ENCODE measurements at places on chromosomes 7 and 10.

GRCh38 chr7:139708541-139708940 is 69.3 kb downstream of the HIPK2 start:
- DNase-seq, result no peak

GRCh38 chr10:63672491-63672890 is 151.3 kb downstream of the REEP3 start:
- no peak for DNase-seq

- DNase-seq, result no peak
These were observed 70.1 kb downstream of the NPTX2 start for GRCh38 chr7:98687111-98687751.

- DNase-seq, result no peak
These were observed 510.2 kb downstream of the RPS24 start for GRCh38 chr10:78543749-78544362.

DNA sequence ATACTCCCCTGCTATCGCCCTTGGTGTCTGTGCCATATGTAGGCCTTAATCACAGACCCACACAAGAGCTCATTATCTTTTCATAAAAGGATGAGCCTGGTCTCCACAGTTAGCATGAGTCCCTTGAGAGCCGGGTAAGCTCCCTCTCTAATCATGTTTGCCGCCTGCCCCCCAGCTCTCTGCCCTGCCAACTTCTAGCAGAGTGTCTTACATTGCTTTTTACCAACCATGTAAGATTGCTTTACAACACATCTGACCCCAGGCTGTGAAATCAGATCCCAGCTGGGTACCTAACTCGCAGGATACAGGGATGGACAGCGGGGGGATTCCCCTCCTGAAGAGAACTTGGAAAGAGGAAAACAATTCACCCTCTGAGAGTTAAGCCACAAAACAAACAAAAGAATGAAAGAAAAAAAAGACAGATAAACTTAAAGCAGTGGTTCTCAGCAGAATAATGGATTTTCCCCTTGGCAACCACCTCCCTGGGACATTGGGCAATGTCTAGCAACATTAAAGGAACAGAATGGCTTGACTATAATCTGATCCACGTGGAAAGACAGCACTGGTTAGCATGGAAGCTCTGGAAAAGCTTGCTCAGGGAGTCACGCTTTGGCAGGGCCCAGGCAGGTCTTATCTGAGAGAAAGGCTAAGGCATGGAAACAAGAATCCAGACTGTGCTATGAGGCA is 39.4 kb upstream of the ATOH7 start:
- DNase-seq, result no peak

DNA sequence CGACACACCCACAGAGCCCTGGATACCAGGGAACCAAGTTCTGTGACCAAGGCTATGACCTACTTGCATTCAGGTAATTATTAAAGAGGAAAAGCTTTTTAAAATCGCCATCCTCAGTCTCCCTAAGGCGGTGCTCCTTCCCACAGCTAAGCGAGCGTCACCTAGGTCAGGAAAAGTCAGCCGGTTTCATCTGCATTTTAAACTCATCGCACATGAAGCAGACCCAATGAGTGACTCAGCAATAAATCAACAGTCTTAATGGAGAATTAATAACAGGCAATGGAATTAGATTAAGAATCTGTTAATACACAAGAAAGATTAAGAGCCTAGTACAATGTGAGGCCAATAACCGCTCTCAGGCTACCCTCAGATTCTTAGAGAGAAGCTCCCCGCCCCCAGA is 59.2 kb downstream of the HSPA12A start:
- no peak for DNase-seq

DNA sequence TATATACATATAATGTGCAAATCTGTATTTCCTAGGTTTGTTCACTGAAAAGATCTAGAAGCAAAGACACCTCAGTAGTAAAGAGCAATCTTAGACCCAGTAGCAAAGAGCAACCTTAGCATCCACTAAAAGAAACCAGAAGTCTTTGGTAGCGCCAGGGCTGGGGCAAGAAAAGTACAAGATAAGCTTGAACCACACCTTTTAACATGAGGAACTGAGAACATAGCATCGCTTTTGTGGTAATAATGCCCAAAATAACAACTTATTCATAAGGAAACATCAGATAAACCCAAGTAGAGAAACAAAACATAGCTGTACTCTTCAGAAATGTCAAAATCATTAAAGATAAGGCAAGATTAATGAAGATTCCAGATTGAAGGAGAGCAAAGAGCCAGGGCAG is 173.4 kb downstream of the IMMP2L start:
- DNase-seq, result no peak

GRCh38 chr10:75720157-75720556 is 288.7 kb downstream of the LRMDA start:
- no peak for DNase-seq

DNA sequence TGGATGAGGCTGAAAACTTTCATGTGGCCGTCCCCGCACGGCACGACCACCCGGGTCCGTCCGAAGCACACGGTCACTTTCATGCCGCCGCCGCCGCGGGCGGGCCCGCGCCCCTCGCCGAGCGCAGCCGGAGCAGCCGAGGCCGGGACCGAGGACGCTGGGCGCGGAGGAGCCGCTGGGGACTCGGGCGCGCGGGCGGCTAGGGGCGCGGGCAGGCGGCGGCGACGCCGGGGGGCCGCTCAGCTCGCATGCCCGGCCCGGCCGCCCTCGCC is 247 bp downstream of the PARD3 start:
- DNase-seq, result peak; percentile 3

DNA sequence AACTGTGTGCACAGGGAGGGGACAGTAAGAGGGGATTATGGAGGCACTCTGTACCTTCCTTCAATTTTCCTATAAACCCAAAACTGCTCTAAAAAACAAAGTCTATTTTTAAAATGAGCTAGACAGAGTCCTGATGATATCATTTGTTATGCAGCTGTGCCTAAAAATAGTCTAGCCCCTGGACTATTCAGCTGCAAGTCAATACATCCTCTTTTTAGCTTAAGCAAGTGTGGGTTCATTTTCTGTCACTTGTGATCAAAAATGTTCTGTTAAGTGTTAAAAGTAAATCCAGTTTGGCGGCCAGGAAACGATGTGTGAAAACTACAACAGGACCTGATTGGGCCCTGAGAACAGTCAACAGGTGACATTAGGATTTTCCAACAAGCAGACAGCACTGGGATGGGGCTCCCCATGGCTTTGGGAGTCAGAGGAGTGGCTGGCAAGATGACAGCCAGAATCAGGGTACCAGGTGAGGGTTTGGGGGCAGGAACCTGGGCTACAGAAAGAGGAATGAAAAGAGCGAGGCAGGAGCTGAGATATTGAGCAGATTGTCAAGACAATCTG is 33.9 kb downstream of the FAM107B start:
- no peak for DNase-seq

DNA sequence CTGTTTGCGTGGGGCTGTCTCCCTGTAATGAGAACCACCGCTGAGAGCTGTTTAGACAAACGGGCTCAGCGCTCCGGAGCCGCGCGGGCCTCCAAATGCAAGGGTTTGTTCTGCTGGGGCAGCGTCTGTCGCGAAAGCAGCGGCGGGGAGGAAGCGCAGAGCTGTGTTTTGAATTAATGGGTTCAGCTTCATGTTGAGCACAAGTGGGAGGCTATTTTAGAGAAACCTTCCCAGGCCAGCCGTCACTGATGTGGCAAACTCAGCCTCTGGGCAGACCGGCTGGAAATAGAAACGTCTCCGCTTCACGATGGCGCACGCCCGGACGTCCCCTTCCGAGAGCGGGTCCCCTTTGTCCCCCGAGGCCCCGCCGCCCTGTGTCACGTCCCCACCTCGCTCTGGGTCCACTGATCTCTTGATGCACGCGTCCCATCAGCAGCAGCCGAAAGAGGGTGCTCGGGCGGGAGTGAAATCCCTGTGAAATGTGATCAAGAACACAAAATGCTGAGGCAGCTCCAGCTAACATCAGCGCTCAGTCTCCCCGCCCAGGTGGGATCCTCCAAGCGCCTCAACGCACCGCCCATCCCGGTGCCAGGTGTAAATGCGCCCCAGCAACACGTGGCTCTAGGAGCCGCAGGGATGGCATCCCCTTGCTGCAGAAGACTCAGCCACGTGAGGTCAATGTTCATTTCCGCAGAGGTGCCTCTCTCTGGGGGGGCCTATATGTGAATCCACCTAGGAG is 44.9 kb downstream of the BAMBI start:
- peak; percentile 10 for DNase-seq

DNA sequence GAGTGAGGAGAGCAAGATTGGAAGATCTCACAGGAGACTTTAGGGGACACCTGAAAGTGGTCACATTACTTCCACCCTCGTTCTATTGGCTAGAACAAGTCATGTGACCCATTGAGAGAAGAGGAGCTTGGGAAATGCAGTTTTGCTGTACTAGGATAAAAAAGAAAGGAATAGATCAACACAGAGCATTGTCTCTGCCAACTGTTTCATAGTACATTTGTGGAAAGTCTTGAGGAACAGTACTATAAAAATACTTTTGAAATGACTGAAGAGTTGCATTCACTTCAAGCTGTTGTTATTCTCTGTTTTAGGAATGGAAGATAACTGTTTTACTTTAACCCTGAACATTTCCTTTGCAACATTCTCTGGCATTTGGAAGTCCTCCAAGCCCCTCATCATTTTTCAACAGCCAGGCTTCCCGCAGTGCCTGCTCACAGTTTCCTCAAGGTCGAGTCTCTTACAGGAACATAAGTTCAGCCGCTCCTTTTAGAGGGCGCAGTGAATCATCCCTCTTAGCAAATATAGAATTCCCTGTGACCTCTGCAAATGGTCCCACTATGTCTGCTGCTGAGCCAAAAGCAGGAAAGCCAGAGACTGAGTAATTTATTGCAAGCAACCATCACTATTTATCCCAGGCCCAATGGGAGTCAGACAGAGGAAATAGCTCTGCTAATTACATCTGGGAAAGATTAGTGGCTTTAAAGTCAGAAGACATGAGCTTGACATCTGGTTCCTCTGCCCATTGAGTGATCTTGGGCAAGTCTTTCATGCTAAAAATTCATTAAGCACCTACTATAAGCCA is 40.7 kb downstream of the MRPL32 start:
- DNase-seq, result no peak

- DNase-seq, result no peak
These were observed 71.6 kb downstream of the CELF2 start for GRCh38 chr10:11089272-11089671.

GRCh38 chr7:24718977-24719491 is 38.2 kb downstream of the GSDME start:
- no peak for DNase-seq

GRCh38 chr10:107430446-107430845 is 265.9 kb upstream of the SORCS1 start:
- DNase-seq, result no peak

GRCh38 chr10:61835946-61836887 is 65.3 kb upstream of the ARID5B start:
- no peak for DNase-seq

DNA sequence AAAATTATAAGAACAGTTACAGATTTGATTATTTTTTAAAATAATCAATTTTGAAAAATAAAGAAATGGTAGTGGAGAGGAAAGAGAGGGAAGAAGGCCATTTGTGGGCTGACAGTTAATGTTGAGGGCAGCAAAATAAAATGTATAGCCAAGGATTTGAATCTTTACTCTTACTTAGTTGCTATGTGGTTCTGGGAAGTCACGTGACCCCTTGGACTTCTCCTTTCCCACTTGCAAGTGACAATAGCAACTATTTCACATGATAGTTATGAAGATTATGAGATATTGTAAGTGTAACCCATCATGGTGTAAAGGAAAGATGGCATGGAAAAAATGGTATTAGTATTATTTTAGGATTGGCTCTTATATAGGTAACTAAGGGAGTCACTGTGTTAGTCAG is 567.3 kb upstream of the GHITM start:
- DNase-seq, result no peak

DNA sequence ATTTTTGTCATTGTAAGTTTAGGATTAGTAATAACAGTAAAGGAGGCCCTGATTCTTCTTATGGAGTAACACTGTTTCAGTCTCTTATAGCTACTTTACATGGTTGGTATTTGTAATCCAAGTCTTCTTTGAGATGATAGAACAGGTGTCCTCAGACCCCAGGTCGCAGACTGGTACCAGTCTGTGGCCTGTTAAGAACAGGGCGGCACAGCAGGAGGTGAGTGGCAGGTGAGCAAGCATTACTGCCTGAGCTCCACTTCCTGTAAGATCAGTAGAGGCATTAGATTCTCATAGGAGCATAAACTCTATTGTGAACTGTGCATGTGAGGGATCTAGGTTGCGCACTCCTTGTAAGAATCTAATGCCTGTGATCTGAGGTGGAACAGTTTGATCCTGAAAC is 77.3 kb downstream of the STK31 start:
- no peak for DNase-seq

DNA sequence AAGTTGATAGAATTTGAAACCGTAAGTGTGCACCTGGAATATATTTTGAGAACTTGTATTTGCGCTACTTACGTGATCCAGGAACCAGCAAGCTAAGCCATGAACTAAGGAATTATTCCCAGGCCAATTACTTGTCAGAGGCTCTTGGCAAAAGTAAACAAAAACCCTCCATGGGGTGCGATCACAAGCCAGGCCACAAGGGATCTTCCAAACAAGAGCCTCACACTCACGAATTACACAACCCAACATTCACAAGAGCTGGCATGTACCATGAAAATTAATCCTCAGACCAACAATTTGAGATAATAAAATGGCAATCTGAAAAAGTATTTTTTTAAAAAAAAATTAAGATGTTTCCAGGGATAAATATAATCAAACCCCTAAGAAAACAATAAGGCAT is 467.0 kb upstream of the AKR1E2 start:
- no peak for DNase-seq

DNA sequence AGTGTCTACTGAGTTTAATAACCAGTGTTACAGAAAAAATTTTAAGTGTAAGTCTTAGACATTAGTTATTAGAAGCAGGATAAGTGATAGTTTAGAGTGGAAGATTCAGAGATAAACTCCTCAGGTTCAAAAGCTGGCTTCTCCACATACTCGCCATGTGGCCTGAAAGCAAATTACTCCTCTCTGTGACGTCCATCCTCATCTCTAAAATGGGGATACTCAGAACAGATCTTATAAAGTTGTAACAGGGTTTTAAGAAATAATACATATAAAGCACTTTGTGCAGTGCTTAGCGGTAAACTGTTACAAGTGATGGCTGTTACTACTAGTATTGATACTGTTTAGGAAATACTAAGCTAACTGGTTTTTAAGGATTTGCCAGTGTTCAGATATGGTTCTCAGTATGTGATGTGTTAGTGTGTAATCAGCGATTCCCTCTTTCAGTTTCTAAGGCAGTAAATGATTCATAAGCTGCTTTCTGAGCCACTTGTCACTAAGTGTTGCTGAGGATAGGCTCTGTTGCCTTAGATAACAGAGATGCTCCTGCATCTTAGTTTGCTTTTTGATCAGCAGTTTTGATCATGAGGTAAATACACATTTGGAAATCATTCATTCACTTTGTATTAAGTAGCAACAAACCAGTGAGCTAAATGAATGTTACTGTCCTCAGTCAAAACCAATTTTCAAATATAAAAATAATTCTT is 58.7 kb downstream of the CYP51A1 start:
- DNase-seq, result no peak

- DNase-seq, result no peak
These were observed 376.8 kb downstream of the HGF start for GRCh38 chr7:81393018-81393417.

DNA sequence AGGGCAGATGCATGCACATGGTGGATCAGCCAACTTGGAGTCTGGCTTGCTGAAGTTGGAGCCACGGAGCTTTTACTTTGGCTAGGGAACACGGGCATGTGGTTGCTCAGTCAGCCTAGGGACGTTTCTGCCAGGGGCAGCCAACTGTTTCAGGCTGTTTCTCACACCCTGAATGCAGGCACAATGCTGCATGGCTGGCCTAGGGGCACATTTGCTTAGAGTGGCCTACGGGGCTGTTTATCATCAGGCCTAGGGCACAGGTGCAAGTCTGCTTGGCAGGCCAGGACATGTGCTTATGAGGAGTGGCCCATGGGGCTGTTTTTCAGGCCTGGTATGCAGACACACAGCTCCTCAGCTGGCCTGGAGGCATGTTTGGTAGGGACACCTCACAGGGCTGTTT is 107.4 kb downstream of the GSAP start:
- DNase-seq, result no peak
